ENCODE measurements at places on chromosomes 16 and 17. TPM values are rescaled to one million over a fixed set of nuclear protein-coding genes. Genes with fewer than 3 reads are reported as not detected.

GRCh38 chr16:69323415-69323814 is 7.0 kb downstream of the PDF start:
- DNase-seq, result no peak

GRCh38 chr17:9878786-9879525 is 26.1 kb downstream of the RCVRN start:
- no peak for DNase-seq

- DNase-seq, result no peak
Measured at GRCh38 chr16:71338632-71339031, 19.9 kb upstream of the CALB2 start.

DNA sequence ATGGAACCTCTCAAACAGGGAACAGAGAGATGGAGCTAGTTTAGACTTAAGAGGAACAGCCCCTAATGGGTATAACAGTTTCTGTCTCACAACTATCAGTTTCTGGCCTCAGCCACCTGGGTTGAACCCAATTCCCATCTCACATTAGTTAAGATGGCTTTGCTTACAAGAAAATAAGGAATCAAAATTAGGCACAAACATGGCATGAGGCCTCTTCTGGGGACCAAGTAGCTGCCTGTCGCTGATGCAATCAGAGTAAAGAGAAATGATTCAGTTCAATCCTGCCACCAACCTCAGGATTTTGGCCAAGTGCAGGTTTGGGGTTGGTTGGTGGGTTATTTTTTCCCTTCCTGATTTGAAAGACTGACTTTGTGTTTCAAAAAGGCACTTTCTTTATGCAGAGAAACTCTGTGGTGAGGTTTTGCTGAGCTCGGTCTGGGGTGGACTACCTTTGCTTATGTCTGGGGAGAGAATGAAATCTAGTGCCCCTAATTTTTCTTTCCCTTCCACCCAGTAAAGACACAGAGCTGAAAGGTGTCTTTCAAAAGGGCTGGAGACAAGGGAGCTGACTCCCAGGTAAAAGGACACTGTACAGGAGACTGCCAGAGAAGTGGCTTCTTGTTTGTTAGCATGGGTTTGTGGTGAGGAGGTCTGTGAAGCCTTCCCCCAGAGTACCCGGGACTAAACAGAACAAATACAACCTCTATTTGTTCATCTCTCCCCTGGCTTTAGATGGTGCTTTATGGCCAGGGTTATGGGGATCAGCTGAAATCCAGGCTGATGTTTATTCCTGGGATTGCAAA is 44.8 kb upstream of the NFAT5 start:
- no peak for DNase-seq

- peak; percentile 82 for DNase-seq
Measured at GRCh38 chr16:30186782-30187555, 3.6 kb downstream of the CORO1A start.

GRCh38 chr16:84847564-84848355 is 28.0 kb downstream of the CRISPLD2 start:
- DNase-seq, result no peak

The CA4 gene
- total RNA-seq, result 13.6 TPM

DNA sequence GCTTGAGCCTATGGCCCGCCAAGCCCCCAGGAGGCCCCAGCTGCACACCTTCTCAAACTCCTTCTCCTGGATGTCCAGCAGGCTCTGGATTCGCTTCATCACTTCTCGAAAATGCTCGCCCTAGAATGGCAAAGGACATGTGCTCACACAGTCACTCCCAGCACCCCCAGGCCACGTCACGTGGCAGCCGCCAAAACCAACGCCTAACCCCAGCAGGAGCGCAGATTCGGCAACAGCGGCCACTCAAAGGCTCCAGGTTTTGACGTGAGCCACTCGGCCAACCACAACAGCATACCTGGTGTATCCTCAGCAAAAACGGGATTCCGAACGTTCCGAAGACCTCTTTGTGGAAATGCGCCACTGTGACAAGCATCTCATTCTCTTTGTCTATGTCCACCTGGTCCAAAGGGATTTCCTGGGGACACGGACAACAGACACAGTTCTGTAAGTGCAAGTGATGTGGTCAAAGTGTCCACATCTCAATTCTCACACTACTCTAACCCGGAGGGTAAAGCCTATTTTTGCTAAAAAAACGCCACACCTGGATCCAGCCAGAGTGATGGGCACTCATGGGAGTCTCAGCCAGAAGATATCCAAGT is 12.7 kb downstream of the LITAFD start:
- DNase-seq, result no peak

DNA sequence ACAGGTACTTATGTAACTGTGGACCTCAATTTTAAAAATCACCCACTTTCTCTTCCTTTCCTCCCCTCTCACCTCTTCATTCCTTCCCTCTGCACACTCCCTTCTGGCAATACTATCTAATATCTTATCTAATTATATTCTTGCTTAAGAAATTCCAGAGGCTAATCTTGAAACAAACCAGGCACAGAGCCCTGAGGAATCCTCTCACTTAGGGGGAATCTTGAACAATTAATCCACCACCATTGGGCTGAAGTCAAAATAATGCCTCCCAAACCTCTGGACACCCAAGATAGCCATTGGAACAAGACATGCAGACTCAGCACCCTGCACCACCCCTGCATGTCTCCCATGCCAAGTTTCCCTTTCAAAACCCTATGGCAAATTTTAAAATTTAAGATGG is 1.0 kb upstream of the KRTAP4-6 start:
- DNase-seq, result no peak

DNA sequence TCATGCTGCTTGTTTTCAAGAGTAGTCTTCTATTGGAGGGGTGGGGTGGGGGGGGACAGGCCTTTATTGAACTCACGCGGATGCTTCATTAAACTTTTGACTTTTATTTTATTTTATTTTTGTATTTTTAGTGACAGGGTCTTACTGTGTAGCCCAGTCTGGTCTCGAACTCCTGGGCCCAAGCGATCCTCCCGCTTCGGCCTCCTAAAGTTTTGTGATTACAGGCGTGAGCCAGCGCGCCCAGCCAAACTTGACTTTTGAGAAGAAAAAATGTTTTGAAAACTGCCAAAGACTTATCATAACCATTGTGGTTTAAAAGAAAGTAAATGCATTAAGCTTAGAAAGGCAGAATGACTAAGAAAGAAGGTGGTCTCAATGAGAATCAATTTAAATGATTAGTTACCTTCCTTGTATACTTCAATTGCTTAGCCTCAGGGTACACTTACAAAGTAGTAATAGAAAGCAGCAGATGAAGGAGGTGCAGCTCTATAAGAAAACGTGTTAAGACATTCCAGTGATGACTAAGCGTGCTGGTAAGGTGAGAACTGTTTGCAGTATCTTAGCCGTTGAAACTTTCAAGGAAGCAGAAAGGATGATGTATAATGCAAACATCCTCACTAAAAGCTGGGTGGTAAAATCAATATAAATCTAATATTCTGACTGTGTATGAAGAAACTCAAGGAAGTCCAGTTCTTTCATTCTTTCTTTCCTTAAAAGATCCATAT is 1.2 kb downstream of the AP2B1 start:
- no peak for DNase-seq

The C17orf50 gene
- not detected for total RNA-seq

DNA sequence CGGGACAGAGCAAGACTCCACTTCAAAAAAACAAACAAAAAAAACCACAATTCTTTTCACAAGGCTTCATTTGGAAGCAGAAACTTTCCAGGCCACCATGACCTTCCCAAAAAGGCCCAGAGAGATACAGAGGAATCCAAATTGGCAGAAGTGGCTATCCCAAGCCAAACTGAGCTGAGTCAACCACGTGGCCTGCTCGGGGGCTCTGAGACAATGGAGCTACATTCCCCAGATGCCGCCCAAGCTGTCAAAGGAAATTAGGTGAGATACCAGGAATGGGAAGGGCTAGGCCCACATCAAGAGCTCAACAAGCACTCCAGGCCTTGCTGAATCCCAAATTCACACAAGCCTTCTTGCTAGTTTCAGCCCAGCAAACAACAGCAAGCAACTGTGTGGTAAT is 5.7 kb upstream of the EXOSC6 start:
- no peak for DNase-seq

GRCh38 chr17:27368151-27368795 is 74.4 kb downstream of the WSB1 start:
- DNase-seq, result peak; percentile 6

The PFN1 gene
- total RNA-seq, result 234 TPM

DNA sequence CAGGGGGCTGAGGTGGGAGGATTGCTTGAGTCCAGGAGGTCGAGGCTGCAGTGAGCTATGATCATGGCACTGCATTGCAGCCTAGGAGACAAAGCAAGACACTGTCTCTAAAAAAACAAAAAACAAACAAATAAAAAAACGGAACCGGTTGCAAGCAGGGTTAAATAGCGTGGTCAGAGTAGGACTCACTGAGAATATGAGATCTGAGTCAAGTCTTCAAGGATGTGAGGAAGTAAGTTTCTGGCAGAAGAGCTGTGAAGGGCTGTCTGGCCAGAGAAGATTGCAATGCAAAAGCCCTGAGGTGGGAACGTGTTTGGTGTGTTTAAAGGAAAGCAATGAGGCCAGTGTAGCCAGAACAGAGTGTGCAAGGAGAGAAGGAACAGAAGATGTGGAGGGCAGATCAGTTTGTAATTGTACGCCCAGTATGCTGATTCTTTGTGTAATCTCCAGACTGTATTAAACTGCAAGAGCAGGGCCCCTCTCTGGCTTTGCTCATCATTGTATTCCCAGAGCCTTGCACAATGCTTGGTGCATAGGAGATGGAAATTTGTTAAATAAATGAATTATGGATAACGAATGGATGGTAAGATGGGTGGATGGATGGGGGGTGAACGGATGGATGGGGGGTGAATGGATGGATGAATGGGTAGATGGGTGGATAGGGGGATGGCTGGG is 6.3 kb downstream of the G6PC1 start:
- no peak for DNase-seq

The PLA2G10 gene
- not detected for total RNA-seq

DNA sequence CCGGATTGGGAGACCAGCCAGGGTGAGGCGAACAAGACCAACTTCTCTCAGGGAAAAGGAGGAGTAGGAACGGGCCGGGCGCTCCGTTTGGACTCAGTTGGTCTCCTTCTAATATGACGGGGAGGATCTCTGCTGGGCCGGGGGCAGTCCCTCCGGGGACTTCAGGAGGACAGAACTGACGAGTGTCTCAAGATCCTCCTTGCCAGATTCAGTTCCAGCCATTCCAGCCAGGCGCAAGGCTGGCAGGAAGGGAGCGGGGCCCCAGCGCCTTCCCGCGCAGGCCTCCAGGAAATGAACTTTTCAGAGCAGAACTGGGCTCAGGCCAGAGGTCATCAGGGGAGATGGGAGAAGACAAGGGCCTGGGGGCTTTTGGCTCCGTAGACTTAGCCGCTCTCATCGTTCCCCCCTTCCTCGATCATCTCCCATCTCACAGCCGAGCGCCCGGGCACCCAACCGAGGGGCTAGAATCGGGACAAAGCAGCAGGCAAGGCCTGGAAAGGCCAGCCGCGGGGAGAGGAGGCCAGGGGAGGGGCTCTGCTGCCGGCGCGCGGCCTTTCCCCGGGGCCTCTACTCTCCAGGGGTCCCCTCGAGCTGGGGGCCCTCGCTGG is 1.6 kb downstream of the ZNF423 start:
- DNase-seq, result no peak

DNA sequence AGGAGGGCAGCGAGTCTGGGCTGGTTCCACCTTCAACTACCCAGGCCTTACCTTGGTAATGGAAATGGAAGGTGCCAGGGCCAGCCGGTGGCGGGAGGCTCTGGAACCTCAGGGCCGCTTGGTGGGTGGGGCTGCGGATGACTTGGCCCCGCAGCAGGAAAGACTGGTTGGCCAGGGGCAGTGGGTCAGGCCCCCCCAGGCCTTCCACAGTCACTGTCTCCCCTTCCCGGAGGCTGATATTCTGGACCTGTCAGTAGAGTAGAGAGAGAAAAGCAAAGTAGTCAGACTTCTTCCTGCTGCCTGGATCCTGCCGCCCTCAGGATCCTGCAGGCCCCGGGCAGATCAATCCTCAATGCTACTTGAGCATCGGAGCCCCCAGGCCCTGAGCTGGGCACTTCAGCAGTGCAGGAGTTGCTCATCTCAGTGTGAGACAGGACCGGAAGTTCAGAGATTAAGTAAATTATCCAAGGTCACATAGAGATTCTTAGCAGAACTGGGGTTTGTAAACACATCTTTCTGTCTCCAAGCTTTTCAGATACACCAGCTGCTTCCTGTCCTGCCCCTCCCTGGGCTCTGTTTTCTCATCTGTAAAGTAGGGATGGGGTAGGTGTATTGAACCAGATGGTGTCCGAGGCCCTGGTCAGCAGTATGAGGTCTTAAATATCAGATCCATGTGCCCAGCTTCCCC is 18.5 kb upstream of the PHF12 start:
- DNase-seq, result no peak

DNA sequence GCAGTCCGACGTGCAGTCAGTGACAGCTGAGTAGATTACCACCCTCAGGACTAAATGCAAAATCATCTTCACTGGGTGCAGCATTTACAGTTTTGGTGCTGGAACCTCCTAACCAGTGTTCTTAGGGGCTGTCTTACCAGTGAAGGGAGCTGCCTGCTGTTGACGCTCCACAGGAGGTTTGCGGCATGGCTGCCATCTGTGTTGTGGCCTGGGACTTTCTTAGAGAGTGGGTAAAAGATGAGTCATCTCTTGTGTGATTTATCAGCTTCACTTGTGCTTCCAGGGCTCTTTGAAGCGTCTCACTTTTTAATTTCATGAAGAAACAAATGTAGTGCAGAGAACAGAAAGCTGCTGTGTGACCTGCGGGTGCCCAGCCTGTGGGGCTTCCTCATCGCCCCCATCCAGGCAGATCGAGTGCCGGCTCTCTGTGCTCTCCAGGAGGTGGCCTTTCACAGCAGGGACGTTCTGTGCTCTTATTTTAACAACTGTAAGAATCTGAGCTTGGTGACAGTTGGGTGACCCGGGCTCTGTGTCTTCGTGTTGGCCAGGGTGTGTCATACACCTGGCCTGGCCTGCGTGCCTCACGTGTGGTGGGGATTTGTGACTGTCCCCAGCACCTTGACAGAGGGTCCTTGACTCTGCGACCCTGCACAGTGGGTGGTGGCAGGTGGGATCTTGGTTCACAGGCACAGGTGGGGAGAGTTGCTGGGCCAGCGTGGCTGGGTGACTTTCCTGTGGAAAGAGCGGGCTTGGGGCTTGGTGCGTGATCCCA is 24.3 kb upstream of the ZNF750 start:
- no peak for DNase-seq

The MARVELD3 gene
- 0.36 TPM for total RNA-seq

- DNase-seq, result no peak
Measured at GRCh38 chr16:12000032-12000431, 23.5 kb downstream of the SNX29 start.

The PITPNM3 gene
- 4.3 TPM for total RNA-seq

GRCh38 chr17:327971-328370 is 24.6 kb downstream of the RPH3AL start:
- DNase-seq, result peak; percentile 43

Measured in sciatic nerve (tissue), 2 donors.